Effector memory CD4-positive, alpha-beta T cell (primary cell): ENCODE measurements at places on chromosomes 3 and 15.

- no peak for DNase-seq
Measured at GRCh38 chr15:26355472-26356074, 417.3 kb downstream of the GABRB3 start.

DNA sequence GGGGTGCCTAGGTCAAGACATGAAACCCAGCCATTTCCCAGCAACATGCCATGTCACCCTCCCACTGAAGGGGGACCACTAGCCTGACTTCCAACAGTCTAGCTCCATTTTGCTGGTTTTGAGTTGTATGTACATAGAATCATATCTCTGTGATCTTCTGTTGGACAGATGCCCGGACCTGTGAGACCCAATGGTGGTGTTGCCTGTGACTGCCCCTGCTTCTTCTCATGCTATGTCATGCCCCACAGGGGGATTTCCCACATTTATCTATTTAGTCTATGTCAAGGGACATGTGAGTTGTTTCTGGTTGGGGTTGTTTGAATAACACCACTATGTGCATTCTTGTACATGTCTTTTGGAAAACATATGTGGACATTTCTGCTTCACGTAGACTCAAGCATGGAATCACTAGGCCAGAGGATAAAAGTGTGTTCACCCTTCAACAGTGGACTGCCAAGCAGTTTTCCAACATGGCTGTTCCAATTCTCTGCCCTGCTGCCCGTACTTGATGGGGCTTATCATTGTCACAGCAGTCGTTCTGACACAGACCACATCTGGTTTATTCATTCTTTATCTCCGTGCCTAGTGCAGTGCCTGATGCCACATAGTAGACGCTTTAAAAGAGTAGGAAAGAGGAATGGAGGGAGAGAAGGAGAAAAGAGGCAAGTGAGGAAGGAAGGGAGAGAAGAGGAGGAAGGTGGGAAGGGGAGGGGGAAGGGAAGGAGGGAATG is 114.4 kb downstream of the TPRA1 start:
- DNase-seq = no peak

GRCh38 chr15:74788683-74789151 is 6.8 kb downstream of the CSK start:
- DNase-seq = peak; percentile 56

DNA sequence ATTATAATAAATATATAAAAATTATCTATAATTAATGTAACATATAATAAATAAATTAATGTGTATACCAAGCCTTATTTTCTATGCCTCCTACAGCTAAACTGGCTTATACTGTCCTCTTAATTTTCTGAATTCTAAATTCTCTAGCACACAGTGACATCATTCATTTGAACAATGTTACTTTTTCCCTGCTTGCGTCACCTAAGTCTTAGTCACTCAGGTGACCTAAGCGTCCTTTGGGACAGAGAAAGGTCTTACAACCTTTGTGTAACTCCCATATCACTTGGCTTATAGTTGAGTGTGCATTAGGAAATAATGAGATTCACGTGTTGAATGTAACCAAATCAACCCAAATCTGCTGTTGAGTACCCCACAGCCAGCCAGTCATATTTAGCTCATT is 48.5 kb upstream of the KCNMB2 start:
- no peak for DNase-seq

GRCh38 chr3:38254872-38255271 is 10.7 kb upstream of the SLC22A13 start:
- no peak for DNase-seq

DNA sequence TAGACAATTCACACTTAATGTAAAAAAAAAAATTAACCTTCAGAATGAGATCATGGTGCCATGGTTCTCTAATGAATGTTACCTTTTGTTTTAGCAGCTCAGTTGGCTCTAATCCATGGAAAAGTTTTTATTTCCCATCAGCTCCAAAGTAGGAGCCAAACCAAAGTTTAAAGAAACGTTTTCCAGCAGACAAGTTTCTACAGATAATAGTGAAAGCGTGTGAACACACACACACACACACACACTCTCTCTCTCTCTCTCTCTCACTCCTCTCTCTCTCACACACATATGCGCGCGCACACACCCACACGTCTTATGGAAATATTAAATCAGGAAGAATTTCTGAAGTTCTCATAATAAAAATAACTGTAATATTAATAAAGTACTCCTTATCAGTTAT is 46.9 kb downstream of the MBNL1 start:
- DNase-seq = no peak

DNA sequence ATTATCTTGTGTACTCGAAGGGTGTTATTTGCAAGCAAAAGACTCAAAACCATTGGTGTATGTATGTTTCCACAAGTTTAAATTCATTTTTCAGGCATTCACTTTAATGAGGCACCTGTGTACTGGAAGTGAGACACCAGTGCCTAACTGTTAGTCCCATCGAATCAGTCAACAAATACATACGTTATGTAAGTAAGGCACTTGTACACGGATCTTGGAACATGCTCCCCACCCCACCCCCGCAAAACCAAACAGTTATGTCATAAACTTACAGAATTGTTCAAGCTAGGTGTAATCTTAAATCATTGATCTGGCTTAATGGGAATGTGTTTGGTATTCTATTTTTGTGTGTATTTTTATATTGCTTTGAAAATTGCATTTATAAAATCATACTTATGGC is 17.1 kb downstream of the LRRC28 start:
- no peak for DNase-seq

- DNase-seq = no peak
Measured at GRCh38 chr15:99438691-99439523, 126.9 kb upstream of the MEF2A start.

DNA sequence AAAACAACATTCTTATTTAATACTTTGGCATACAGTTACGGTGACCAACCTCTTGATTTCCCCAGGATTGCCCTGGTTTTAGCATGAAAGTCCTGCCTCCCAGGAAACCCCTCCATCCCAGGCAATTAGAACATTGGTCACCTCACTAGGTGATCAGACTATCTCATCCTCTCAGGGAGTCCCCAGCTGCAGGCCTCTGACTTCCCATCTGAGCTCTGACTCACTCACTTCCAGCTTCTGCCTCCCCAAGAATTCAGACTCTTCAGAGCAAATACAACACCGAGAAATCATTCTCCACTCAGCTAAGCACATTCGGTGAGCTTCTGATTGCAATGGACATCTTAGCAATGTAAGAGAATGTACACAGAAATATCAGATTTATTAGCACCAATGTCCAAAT is 92.4 kb upstream of the HES1 start:
- DNase-seq = no peak

DNA sequence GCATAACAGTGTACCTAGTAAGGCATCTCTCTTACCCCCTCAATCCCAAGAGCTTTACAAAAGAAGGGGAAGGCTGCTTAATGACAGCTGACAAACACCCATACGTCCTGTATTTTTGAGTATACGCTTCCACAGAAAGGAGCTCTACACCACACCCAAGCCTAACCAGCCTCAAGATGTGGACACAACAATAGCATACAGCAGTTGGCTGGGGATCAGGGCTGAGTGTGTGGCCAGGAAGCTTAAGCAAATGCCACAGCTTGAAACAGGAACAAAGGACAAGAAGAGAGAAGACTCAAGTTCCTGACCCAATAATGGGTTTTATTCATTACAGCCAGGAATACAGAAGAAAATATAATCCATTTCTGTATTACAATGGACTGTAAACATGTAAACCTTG is 6.9 kb downstream of the HEXA start:
- DNase-seq = no peak

DNA sequence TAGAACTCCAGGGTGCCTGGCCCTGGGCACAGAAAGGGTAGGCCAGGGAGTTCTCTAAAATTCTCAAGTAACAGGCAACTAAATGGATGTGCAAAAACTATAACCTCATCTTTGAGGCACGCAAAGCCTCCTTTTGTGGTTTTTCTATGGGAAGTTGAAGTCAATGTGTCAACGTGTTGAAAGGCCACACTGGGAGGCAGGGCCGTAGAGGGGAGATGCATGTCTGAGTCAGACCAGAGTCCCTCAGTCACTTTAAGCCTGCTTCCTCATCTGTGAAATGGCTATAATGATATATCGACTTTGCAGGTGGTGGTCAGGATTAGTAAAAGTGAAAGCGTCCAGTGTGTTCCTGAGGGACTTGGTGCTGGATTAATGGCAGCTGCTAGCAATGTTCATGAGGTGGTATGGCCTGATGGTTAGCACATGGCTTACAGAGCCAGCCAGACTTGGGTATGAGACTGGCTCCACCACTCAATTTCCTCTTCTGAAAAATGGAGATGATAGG is 17.0 kb downstream of the TGM5 start:
- DNase-seq = no peak
